GM20000 (cell line): ENCODE measurements at places on chromosomes 2 and 18.

DNA sequence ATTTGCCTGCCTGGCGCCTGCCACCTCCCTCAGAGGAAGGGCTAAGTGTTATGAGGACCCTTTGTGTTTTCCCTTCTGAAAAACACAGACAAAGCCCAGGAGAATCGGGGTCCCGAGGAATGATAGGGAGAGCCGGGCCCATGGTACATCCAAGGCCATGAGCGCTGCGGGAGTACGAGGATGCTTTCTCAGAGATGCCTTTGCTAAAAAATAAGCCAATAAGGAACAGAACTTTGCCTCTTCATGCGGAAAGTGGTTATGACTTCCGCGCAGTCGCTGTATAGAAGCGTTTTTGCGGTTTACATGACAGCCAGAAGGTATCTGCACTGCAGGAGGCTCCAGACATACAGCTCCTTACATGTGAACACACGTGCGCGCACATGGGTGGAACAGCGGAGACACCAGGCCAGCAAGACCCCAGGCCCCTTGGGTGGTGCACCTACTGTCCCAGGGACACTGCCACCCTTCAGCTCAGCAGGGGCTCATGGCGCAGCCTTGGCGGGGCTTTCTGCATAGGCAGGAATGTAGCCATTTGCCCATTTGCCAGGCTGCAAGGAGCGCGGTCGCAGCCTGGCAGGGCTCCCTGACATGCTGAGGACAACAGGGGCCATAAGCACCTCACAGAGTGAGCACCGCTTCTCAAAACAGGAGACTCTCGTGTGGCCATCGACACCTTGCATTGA is 252.4 kb upstream of the SALL3 start:
- DNase-seq, result no peak

DNA sequence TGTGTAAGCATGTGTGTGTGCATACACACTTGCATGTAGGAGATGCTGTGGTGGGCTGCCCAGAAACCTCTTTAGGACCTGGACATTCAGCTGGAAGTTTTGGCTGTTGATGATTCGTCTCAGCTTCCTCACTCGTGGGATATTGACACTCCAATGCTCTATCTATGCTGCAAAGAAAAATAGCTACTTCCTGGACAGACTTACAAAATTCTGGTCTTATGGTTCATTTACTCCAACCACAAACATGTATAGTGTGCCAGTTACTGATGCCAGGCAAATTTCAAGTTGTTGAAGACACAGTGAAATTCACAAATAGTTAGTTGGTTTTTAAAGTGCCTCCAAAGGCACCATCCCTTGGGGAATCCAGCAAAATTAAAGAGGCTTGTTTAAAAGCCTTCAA is 882.6 kb downstream of the CPS1 start:
- no peak for DNase-seq

DNA sequence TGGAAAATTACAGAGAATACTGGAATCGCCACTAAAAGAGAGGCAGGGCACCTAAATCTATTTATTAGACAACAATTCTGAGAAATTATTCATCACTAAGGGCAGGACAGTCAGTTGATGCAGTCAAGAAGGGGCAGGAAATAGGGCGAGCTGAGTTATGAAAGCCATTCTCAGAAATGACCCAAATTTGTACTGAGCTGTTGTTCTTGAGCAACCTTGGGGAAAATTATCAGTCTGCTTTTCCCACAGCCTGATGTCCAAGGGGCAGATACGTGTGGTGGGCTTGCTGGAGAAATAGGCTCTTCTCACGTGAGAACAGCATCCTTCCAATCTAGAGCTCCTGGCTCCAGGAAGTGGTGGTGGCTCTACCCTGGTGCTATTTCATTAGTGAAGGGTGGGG is 38.6 kb downstream of the STON1 start:
- no peak for DNase-seq

DNA sequence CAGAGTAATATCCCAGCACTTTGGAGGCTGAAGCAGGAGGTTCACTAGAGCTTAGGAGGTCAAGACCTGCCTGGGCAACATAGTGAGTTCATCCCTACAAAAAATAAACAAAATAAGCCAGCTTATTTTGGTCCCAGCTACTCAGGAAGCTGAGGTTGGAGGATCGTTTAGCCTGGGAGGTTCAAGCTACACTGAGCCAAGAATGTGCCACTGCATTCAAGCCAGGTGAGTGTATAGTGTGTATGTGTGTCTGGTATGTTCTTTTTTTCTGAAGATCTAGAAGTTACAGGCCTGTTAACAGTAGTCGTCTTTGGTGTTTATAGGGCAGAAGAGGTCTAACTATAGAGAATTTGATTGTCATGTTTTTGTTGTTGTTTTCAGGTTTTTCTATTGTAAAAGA is 40.2 kb downstream of the ZC3H15 start:
- DNase-seq, result no peak

- DNase-seq, result no peak
Measured at GRCh38 chr2:8238521-8239230, 443.2 kb upstream of the ID2 start.

DNA sequence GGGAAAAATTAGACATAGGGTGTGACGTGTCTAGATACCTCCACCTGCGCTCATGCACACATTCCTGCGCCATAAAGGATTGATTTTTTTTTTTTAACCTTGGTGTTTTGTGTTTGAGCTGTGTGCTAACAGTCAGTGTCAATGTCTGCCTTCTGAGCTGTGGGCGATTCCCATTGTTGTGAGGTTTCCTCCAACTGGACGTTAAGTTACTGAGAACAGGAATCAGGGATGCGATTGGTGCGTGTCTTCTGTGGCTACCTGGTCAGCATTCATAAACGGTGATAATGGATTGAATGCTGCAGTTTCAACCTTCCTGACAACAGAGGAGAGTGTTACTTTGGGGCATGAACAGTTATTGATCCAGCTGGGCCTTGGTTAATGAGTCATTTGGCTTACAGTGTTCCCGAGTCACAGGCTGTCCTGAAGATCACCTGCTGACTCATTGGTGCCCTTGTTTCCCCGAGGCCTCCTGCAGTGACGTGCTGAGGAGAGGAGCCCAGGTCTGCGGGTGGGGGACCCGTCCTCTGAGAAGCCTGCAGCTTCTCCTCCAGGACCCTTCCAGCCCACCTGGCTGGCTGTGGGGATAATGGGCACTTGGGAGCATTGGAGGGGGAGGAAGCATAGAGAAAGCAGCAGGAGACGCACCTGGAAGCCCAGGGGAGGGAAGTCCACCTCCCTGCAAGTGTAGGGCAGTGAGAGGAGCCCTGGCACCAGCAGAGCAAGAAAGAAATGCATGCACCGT is 25.8 kb upstream of the CABYR start:
- no peak for DNase-seq

DNA sequence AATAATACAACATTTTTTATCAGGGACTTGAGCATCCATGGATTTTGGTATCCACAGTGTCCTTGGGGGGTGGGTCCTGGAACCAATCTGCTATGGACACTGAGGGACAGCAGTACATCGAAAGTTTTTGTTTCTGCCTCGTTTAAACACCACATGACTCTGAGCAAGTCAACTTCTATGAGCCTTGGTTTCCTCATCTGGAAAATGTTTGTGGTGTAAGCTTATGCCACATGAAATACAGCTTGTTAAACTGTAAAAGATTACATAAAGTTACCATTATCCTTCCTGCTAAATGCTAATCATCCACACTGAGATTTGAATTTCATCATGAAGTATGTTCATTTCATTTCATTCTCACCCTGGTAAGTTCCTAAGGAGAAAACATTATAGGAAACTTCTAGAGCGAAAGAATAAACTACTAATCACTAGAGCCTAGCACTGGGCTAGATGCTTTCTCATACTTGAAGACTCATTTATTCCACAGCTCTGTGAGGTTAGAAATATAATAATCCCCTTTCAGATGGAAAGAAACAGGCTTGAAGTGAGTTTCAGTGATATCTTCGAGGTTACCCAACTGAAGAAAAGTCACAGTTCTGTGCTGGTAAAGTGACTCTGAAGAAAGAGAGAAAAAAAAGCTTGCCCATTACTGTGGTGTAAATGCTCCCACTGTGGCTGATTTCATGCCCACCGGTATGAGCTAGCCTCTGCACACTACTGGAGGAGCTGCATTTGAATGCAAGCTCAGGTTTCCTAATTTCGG is 29.2 kb downstream of the MCFD2 start:
- no peak for DNase-seq

- DNase-seq, result no peak
Measured at GRCh38 chr18:76386071-76386470, 109.0 kb downstream of the ZNF516 start.

- no peak for DNase-seq
Measured at GRCh38 chr18:48555465-48555995, 16.7 kb downstream of the CTIF start.

GRCh38 chr2:39234754-39235153 is 9.0 kb downstream of the CDKL4 start:
- DNase-seq, result no peak

- DNase-seq, result no peak
Measured at GRCh38 chr18:2587788-2588187, 16.4 kb downstream of the NDC80 start.

DNA sequence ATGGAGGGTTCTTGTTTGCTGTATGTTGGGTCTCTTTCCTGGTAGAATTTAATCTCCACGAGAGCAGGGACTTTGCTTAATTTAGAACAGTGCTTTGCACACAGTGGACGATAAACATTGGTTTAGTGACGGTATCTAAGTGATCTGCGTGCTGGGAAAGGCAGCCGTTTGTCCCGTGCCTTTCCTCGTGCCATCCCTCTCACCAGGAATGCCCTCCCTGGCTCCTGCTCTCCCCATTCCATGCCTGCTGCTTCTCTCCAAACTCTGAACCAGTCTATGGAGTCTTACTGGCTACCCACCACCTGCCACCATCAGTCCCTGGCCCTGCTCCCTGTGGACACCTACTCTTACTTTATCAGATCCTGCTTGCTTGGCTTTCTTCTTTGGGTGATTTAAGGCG is 27.3 kb upstream of the TNP1 start:
- no peak for DNase-seq
